Left cardiac atrium (tissue), 4 donors: ENCODE measurements at places on chromosomes 3 and 15. TPM values are rescaled to one million over a fixed set of nuclear protein-coding genes. Genes with fewer than 3 reads are reported as not detected.

Gene NEK10
- total RNA-seq: 6.1 TPM

Gene EFCC1
- total RNA-seq: 2.3 TPM

Gene GOLGA6L9
- total RNA-seq: 0.97 TPM

Gene ENTPD3
- total RNA-seq: 0.10 TPM

Gene WDR72
- total RNA-seq: 0.03 TPM
